ENCODE measurements at places on chromosomes 13 and 19.

DNA sequence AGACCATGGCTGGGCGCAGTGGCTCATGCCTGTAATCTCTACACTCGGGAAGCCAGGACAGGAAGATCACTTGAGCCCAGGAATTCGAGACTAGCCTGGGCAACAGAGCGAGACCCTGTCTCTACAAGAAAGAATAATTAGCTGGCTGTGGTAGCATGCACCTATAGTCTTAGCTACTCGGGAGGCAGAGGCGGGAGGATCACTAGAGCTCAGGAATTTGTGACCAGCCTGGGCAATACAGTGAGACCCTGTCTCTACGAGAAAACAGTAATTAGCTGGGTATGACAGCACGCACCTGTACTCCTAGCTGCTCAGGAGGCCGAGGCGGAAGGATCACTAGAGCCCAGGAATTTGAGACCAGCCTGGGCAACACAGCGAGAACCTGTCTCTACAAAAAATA lies 7.4 kb downstream of the DNMT1 start:
- DNase-seq: no peak

DNA sequence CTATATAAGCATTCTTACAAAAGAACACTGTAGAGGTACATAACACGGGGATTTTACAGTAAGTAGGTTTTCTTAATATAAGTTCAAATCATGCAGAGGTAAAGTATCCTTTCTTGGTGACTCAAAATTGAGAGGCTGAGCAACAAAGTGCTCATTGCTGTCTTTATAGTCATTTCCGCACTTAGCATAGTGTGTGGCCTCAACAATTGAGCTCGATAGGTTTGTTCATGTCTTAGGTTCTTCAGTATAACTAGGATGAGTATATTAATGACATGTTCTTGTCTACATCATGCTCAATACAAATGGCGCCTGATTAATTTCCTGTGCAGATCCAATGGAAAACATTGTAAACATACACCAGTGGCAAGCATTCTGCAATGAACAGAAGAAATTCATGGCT lies 1.4 kb downstream of the WDFY2 start:
- no peak for DNase-seq

GRCh38 chr13:37338726-37339385 lies 233.4 kb upstream of the CSNK1A1L start:
- DNase-seq: no peak

GRCh38 chr13:113360446-113360845 lies 3.5 kb downstream of the GRTP1 start:
- DNase-seq: no peak

DNA sequence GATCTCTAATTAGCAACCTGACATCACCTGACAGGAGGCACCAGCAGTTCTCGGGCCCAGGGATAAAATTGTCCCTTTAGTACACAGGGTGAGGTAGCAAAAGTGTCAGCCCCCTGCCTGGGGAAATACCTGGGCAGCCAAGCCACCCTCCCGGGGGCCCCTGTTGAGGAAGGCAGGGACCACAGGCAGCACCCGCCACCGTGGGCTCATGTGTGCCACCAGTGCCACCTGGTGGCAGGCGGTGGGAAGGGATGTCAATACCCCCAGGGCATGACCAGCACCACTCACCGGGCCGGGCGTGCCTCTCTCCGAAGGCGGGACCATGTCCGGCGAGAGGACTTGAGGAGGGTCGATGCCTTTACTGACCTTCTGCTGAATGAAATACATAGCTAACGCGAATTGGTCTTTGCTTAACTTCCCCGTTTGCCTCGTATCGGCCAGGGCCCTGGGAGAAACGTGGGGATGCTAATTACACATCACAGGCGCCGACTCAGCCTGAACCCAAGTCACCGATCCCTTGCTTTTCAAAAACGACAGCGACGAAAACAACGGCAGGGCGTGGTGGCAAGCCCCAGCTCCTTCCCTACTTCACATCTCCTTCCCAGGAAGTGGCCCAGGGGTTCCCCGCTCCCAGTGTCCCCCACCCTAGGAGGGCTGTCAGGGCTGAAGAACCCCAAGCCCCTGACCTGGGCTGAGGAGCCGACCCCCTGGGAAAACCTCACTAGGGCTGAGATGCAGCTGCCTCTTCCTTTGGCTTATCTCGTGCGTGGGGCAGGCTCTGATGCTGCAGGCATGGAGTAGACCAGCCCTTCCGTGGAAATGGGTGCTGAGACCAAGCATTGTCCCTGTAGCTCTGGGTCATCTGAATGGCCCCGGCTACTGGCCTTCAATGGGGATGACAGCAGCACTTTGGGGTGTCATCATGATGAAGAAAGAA lies 53.8 kb downstream of the EPS15L1 start:
- peak; percentile 88 for DNase-seq

All from hepatic stellate cell (primary cell).